ENCODE measurements at places on chromosomes 6 and 20.

DNA sequence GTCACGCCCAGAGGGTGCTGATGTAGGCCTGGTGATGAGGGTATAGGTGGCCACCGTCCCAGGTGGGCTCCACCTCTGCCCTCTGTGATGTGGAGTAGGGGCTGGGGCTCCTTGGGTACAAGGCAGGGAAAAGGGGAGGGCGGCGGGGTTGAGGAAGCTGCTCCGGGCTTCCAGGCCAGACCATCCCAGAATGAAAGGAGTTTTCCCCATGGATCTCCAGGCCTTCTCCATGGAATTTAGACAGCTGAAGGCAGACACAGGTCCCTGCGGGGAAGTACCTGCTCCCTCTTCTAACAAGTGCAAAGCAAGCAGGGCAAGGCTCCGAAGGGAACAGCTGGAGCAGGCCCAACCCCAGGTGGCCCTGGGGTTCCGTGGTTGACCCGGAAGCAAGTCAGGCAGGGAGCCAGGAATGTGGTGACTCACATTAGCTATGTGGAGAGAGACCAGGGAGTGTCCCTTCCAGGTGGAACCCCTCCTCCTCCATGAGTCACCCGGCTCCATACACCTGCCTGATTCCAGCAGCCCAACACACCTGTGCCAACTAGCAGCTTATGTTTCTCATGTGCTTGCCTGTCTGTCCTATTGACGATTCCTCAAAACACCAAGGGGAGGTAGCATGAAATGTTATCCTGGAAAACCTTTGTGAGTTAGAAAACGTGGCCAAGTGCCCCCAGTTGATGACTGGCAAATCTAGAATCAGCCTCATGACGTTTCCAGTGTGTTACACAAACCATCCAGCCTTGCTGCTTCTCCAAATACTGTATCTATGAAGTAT is 59.7 kb upstream of the SNX9 start:
- DNase-seq, result no peak

DNA sequence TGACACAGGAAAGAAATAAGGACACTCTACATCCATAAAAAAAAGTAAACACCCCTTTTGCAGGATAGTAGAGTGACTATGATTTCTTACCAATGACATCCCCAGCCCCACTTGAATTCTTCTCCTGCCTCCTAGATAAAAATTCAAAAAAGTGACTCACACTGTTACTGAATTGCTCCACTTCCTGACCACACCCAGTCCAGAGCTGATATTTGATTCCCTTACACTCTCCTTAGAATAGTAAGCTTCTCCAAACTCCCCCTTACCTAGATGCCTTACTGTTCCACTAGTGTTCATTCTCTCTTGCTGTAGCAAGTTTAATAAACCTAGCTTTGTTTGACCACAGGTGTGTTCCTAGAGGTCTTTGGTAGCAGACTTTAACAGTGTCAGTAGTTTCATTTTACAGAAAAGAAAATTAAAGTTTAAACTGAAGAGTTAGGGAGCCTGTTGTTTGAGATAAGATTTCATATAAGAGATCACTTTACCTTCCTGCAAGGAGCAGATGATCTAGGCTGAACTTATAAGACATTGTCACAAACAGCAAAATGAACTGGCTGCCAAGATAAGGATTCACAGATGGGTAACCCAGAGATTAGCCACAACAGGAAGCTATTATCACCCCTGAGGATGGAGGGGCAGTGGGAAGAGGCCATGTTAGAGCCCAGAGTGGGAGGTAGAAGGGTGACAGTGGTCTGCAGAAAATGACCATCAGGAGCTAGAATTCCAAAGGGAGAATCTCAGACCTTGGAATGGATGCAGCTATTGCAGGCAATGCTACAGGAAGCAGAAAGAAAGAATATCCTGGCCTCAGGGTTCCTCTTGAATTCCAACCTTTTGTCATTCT is 28.4 kb upstream of the BTN3A2 start:
- no peak for DNase-seq

GRCh38 chr6:61887423-61887822 is 398.6 kb downstream of the KHDRBS2 start:
- no peak for DNase-seq

GRCh38 chr20:45994761-45995493 is 13.8 kb upstream of the MMP9 start:
- DNase-seq, result no peak

- no peak for DNase-seq
Measured at GRCh38 chr20:60990643-60991042, 261.4 kb upstream of the CDH4 start.

DNA sequence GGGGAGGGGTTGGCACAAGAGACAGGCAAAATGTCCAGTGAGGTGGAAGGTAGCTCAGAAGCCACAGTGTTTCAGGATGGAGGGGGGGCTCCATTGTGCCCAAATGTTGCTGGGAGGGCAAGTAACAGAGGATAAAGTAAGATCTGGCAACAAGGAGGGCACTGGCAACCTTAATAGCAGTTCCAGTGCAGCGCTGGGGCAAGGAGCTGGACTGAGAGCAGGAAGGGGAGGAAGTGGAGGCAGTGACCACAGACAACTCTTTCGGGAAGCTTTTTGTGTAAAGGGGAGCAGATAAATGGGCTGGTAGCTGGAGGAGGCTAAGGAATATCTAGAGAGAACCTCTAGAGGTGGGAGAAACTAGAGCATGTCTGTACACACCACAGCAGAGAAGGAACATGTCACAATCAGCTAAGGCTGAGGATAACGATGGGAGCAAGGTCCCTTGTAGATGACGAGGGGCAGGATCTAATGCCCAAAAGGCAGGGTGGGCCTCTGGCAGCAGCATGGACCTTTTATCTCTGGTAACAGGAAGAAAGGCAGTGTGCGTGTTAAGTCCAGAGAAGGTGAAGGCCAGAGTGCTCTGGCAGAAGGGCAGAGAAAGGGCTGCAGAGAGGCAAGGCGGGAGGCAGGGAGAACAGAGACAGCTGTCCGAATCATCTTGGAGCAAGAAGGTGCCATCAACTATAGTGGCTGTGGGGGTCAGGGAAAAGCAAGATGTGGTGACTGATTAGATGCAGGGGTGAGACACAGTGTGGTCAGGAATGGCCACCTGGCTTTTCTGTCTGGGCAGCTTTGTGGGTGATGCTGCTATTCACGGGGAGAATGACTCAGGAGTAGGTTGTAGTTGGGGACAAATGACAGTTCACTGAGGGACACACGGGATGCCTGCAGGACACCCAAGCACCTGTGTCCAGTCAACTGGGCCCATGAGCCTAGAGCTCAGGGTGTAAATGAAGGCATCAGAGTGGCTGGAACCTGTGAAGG is 17.4 kb downstream of the TMEM242 start:
- DNase-seq, result no peak

GRCh38 chr6:5663739-5664138 is 343.0 kb downstream of the NRN1 start:
- no peak for DNase-seq

GRCh38 chr6:63418741-63419140 is 99.0 kb upstream of the LGSN start:
- DNase-seq, result no peak

DNA sequence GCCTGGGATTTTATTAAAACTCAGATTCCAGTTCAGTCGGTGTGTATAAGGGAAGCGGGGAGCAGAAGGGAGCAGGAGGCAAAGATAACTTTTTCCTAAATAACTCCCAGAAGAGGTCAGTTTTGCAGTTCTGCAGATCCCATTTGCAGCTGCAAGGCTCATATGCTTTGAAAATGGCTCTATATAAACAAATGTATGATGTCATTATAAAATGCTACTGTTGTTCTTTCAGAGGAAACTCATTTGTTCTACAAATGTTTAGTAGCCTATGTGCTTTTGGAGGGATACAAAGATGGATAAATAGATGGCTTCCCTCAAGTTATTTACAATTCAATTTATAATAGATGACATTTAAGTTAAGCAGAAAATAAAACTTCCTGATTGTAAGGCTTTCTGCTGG is 29.2 kb upstream of the DSP start:
- no peak for DNase-seq

GRCh38 chr20:3563548-3564177 is 92.8 kb downstream of the ATRN start:
- no peak for DNase-seq

- DNase-seq, result no peak
Measured at GRCh38 chr6:63193324-63193723, 17.9 kb upstream of the FKBP1C start.
